ENCODE measurements at places on chromosomes 7 and 10.

- DNase-seq = no peak
Measured at GRCh38 chr10:124768791-124769190, 22.9 kb downstream of the EEF1AKMT2 start.

- DNase-seq = no peak
Measured at GRCh38 chr10:3241274-3241921, 68.8 kb upstream of the PITRM1 start.

GRCh38 chr10:90723416-90724068 lies 134.3 kb downstream of the HTR7 start:
- no peak for DNase-seq

GRCh38 chr10:84762754-84763394 lies 434.5 kb downstream of the CCSER2 start:
- DNase-seq = no peak

DNA sequence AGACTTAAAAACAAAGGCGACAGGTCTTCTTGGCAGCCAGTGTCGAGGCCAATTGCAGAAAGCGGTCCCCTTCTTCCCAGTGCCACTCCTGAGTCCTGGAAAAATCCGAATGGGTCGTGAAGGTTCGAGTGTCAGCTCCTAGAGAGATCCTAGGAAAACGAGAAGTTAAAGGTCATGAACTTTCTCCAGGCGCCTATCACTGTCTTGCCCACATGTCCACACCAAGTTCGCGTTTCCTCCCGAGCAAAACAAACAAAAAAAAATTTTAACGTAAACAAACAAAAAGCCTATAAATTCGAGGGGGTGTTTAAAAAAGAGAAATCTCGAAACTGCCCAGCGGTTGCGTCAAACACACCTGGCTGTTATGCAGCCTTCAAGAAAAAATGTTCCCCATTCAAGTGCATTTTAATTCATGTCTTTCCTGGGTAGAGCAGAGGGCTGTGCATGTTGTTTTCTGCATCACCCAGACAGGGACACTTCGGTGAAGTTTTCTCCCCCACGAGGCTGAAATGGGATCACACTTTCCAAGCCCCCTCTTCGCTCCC lies 1.5 kb downstream of the ARHGAP21 start:
- DNase-seq = no peak

GRCh38 chr7:114662002-114662677 lies 247.5 kb downstream of the FOXP2 start:
- no peak for DNase-seq

DNA sequence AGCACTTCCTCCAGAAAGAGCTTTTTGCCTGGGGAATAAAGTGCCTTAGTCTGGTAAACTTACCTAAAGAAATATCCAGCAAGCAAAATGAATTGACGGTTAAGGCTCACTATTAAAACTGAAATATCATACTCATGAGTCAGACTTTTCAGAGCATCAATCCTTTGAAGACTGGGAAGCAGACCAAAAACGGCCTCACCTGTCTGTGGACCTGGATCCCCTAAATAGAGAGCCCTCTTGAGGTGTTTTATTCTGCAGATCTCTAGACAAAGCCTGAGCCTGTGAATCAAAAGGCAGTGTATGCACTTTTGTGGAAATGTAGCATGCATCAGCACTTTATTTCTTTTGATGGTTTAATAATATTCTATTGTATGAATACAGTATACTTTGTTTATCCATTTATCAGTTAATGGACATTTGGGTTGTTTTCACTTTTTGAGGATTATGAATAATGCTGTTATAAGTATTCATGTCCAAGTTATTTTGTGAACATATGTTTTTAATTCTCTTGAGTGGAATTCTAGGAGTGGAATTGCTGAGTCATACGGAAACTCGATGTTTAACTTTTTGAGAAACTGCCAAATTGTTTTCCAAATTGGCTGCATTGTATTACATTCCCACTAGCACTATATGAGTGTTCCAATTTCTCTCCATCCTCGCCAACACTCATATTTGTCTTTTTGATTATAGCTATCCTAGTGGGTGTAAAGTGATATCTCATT lies 449.0 kb upstream of the IGFBP3 start:
- no peak for DNase-seq

- DNase-seq = no peak
Measured at GRCh38 chr7:80719261-80719660, 80.8 kb downstream of the CD36 start.

- DNase-seq = no peak
Measured at GRCh38 chr10:98589691-98590090, 143.0 kb upstream of the HPS1 start.

GRCh38 chr7:108094346-108094745 lies 35.8 kb downstream of the LAMB4 start:
- DNase-seq = no peak

DNA sequence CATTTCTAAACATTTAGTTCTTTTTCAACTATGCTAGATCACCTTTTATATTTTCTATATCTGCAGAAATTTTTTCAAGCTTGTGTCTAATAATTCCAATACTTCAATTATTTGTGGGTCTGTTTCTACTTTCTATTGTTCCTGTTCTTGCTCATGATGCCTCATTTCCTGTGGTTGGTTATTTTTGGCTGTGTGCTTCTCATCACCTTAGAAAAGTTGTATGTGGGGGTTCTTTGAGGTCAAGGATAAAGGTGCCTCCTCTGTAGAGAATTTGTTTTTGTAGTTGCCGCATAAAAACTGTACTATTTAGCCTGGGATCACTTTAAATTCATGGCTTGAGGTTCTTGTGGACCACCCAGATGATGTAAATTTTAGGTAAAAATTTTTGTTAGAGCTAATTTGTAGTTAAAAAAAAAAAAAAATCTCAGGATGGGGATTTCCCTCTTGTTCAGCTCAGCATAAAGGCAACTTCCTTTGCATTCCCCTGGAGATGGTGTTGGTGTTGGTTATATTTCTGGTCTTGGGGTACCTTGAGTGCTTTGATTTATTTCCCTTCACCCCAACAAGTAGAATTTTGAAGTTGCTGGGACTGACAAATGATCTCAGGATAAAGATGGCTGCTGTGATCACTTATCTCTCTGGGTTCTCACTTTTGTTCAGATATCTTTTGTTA lies 27.0 kb upstream of the JAZF1 start:
- no peak for DNase-seq

- DNase-seq = no peak
Measured at GRCh38 chr7:100668069-100668449, 5.5 kb upstream of the GNB2 start.

DNA sequence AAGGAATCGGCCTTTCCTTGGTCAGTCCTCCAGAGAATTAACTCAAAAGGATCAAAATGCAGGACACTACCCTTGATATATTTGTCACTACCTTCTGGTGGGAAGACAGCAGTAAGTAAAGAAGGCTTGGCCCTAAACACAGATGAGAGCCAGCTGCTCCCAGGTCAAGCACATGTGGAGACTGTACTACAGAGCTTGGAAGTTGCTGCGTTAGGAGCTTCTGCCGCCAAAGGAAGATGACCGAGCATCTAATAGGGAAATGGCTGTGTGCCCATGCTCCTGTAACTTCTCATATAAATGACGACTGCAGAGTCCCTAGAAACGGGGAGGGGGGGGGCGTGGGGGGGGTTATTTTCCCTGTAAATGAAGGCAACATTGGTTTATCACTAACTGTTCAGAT lies 59.0 kb downstream of the PODXL start:
- DNase-seq = no peak

GRCh38 chr7:18541181-18541870 lies 45.8 kb downstream of the HDAC9 start:
- no peak for DNase-seq

GRCh38 chr7:142567201-142568075 lies 181.8 kb upstream of the PRSS1 start:
- DNase-seq = no peak

DNA sequence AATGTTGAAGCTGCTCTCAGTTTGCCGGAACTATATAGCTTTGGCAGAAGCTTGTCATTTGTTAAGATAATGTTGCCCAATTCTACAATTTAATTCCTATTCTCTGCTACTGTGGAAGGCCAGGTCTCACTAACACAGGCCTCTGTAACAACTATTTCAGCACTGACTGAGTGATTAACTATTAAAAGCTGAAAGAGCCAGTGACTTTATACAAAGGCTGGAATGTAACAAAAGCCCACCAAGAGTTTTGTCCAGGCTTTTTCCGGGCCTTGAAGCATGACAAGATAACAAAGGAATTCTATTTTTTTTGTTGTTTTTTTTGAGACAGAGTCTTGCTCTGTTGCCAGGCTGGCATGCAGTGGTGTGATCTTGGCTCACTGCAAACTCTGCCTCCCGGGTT lies 795.6 kb downstream of the PHTF2 start:
- DNase-seq = no peak

GRCh38 chr10:6215683-6216484 lies 13.2 kb downstream of the PFKFB3 start:
- DNase-seq = no peak

DNA sequence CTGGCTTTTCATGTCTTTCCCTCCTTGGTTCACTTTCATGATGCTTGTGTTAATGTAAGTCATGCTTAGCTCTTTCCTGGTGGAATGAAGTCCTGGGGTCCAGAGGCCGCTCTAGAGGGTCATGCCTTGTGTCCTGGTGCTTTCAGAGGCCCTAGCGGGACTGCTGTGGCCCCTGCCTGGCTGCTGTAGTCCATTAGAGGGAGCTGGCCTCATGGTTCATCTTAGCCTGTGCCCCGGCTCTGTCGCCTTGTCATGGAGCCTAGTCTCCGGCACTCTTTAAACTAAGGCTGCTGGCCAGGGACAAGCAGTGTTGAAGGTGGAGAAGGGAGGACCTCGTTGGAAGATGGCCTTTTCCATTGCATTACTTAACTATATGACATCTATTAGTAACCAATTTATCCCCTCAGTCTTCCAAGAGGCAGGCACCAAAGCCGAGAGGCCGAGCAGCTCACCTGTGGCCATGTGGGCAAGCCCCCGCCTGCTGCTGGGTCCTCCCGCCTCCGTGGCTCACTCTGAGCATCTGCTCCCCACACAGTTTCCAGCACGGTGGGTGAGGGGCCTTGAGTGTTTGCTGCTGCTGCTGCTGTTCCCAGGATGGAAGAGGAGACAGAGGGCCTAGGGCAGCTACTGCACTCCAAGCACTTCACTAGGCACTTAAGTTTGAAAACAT lies 5.0 kb upstream of the NDUFB2 start:
- DNase-seq = no peak

- no peak for DNase-seq
Measured at GRCh38 chr7:23955145-23955544, 245.1 kb downstream of the STK31 start.

DNA sequence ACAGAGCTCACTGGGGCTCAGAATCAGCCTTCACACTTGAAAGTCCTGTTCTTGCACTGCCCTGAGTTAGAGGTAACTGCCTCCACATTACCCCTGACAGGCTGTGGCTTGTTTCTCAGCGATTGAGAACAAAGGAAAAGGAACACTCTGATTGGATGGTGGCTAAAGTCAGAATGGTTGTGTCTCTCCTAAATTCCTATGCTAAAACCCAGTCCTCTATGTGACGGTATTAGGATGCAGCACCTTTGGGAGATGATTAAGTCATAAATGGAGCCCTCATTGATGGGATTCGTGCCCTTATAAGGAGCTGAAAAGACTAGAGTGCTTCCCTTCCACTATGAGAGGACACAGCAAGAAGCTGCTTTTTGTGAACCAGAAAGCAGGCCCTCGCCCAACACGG lies 38.9 kb upstream of the DGKI start:
- DNase-seq = no peak

DNA sequence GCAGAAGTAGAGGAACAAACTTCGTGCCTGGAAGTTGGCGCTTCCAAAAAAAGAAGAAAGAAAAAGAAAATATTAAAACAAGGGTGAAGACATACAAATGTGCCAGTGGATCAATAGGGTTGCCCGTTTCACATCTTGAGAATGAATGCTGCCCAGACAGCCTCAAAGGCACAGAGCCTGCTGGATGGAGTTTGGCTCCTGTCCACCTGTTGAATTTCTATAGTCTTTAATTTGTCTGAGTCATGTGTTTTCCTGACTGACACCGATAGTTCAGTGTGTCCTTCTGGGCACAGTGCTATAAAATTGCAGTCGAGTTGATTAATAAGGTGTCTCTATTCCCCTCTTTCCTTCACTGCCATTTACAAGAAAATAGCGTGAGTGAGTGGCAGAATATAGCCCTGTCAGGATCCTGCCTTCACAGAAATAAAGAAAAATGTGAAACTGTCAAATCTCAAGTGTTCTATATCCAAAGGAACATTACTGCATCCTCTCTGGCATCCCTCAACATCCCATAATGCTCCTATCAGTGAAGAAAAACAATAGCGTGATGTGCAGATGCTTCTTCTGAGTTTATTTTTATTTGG lies 471.3 kb upstream of the AUTS2 start:
- no peak for DNase-seq

GRCh38 chr10:124092860-124093773 lies at the start of gene CHST15:
CHST15 (minus strand) TSS chr10:124093598; CDS start chr10:124046212, 47,386 bp downstream.
- DNase-seq = no peak

DNA sequence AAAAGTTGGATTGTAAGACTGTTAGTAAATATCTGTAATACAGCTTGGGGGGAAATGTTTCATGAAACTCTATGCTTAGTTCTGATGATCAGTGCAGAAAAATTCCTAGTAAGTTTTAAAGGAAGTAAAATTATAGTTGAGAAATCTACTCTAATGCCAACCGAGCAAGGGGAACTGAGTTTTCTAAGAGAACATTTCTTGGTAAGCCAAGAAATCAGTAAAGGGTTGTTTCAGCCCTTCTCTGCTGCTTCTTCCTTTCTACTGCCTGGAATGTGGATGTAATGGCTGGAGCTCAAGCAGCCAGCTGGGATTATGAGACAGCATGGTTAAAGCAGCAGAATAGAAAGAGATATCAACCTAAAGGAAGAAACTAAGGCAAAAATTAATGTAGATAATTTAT lies 15.9 kb upstream of the AKR1B1 start:
- DNase-seq = no peak

DNA sequence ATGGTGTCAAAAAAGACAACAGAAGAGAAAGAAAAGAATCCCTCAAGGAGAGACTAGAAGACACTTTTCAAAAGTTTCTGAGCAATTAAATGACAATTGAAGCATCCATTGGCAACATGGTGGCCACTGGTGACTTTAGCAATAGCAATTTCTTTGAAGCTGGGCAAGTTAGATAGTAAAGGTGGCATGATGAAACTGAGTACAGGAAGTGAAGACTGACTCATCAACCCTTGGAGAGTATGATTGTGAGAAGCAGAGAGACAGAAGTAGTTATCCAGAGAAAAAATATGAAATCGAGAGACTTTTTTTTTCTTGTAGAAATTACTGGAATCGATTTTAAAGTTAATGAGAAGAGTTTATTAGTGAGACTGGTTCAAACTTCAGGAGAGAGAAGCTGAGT lies 52.5 kb downstream of the DGKB start:
- no peak for DNase-seq

DNA sequence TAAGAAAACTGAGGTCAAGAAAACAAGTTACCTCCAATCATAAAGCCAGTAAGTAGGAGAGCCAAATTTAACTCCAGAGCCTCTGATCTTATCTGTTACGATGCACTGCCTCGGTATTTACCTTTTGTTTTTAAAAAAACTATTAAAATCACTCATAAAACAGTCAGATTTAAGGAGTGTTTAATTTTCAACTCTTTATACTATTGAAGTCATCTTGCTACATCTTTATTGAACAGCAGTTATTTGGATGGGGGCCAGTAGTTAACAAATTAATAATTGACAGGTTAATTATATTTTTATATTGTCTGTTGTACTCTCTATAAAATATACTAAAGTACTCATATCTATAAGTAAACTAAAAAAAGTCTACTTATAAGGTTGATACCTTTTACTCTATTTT lies 24.6 kb downstream of the ADIRF start:
- no peak for DNase-seq

GRCh38 chr7:34191162-34191561 lies 285.8 kb downstream of the BMPER start:
- DNase-seq = no peak
